ENCODE measurements at places on chromosomes 3 and 15.

GRCh38 chr3:123159926-123160635 is 41.7 kb upstream of the SEC22A start:
- no peak for DNase-seq

GRCh38 chr3:153429821-153430220 is 267.8 kb downstream of the RAP2B start:
- DNase-seq, result peak; percentile 73

DNA sequence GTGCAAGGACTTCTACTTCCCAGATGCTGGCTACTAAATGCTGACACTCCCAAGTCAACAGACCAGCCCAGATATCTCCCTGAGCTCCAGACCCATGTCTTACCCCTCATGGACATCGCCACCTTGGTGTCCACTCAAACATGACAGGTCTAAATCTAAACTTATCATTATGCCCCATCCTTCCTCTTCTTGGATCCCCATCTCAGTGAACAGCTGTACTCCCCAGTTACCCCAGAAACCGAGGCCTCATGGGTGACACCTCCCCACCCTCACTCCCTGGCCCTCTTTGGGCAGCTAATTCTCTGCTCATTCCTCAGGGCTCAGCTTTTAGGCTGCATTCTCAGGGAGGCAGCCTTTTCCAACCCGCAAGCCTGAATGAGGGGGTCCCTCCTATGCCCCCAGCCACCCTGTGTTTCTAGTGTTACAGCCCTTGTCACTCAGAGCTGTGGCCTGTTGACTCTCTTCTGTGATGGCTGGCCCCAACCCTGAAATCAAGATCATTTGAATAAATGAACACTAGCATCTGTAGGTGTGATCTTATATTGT is 5.4 kb downstream of the EHD4 start:
- no peak for DNase-seq

- DNase-seq, result no peak
These were observed 21.3 kb downstream of the LRIG1 start for GRCh38 chr3:66479532-66479947.

- DNase-seq, result no peak
These were observed 12.4 kb downstream of the GYG1 start for GRCh38 chr3:149003653-149004305.

DNA sequence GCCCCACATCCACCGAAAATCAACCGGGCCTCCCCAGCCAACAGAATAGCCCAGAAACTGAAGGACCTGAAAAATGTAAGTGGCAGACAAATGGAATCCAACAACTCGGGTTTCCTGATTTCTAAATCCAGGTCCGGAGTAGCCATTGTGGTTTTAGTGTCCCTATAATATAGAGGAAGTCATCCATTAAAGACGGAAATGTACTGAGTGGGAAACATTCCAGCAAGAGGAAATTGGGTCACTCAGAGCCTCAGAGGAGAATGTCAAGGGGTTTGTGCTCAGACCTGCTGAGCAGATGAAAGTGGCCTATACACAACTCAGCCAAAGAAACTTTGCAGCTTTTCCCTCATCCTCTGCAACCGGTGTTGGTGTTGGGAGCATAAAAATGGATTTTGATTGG is 366.7 kb downstream of the ERC2 start:
- DNase-seq, result no peak

GRCh38 chr3:15512166-15512565 is 9.3 kb downstream of the COLQ start:
- no peak for DNase-seq

- no peak for DNase-seq
These were observed 132.2 kb upstream of the TSC22D2 start for GRCh38 chr3:150275941-150276340.

- DNase-seq, result peak; percentile 44
These were observed 372.7 kb downstream of the ROBO2 start for GRCh38 chr3:77412584-77412983.

DNA sequence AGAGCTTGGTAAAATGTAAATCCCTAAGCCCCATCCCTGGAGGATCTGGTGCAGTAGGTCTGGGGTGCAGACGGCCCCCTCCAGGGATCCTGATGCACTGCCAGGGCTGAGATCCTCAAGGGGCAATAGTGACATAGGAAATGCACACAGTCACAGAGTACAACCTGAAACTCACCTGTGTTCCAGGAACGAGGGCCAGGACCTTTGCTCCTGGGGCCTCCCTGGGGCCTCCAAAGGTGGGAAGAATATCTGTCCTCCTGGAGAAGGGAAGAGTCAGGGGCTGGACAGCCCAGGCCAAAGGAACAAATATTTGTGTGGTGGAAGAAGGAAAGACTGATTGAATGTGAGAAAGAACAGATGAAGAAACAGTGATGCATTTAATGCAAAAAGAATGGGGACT is 9.5 kb downstream of the SSUH2 start:
- no peak for DNase-seq

- DNase-seq, result peak; percentile 92
These were observed 37.8 kb downstream of the LSM3 start for GRCh38 chr3:14216257-14217048.

- DNase-seq, result no peak
These were observed 134.9 kb downstream of the MBNL1 start for GRCh38 chr3:152403632-152404066.

- DNase-seq, result peak; percentile 31
These were observed 539.0 kb downstream of the FGF12 start for GRCh38 chr3:192188218-192188835.

- no peak for DNase-seq
These were observed 29.1 kb downstream of the LOXL1 start for GRCh38 chr15:73955326-73955725.

- DNase-seq, result no peak
These were observed 9.4 kb downstream of the TCF12 start for GRCh38 chr15:56927816-56928215.

- DNase-seq, result no peak
These were observed 196.8 kb upstream of the LPP start for GRCh38 chr3:187957165-187957581.

DNA sequence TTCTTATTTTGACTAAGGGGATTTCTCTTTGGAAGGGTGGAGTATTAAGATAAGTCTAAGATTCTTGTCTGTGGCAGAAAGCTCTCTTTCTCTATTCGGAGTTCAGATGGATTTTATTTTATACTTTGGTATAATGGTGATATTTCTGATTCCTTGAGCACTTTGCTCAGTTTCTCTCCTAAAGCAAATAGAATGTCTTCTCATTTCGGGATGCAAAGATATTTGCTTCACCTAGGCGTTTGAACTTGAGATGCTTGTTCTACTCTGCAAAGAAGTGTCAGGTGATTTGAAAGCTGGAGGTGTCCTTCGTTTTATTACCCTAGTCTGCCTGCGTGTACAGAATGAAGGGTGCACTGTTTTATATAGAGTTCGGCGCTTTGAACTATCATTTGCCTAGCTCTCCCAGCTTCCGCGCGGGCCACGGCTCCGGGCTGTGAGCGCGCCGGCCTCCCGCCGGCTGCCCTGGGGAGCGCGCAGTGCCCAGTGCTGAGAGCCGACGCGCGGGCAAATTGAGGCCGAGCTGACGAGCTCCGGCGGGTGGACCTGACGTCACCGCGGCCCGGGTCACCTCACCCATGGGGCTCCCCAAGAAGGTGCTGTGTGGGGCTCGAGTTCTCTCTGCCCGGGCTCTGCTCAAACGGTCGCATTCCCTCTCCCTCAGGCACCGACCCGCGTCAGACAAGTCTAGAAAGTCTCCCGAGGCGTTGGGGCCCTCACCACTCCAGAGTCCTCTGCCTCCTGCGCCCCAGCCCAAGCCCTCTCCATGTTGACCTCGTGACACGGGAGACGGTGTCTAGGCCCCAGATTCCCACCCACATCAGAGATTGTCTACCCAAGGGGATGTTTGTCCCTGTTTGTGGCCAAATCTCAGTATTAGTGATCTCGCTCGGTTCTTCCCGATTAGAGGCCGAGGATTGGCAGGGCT is 7.5 kb downstream of the SOX2 start:
- no peak for DNase-seq

- DNase-seq, result no peak
These were observed 234.5 kb upstream of the GOLGA6L4 start for GRCh38 chr15:84001037-84001436.

DNA sequence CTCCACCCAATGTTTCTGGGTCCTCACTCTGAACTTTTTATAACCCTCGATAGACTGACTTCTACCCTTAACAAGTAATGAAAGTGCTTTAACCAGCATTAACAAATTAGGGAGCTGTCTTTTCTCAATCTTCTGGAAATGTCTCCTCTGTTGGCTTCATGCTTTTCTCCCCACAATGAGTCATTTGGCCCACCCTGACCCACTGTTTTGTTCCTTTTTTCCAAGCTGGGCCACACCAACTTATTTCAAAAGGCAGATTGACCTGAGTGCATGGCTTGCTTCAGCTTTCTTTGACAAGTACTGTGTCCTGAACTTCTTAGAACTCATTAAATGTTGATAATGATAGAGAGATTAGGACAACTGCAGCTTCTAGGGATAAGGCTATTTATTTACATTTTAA is 199.6 kb upstream of the SEMA6D start:
- no peak for DNase-seq

- DNase-seq, result no peak
These were observed 160.1 kb upstream of the DPH6 start for GRCh38 chr15:35705884-35706585.

DNA sequence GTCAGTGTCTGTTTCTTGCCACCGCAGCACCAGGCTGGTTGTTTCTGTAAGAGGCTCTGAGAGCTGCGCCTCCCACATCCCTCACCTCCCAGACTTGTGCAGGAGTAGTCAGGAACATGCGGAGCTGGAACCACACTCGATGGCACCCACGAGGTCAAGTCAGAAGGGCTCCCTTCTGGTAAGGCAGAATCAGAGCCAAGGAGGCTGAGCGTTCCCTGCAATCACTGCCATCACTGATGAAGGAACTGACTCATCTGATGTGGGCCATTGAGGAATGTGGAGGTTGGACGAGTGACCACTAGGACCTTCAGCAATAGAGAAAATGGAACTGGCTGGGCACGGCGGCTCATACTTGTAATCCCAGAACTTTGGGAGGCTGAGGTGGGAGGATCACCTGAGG is 35.7 kb upstream of the BLM start:
- no peak for DNase-seq

DNA sequence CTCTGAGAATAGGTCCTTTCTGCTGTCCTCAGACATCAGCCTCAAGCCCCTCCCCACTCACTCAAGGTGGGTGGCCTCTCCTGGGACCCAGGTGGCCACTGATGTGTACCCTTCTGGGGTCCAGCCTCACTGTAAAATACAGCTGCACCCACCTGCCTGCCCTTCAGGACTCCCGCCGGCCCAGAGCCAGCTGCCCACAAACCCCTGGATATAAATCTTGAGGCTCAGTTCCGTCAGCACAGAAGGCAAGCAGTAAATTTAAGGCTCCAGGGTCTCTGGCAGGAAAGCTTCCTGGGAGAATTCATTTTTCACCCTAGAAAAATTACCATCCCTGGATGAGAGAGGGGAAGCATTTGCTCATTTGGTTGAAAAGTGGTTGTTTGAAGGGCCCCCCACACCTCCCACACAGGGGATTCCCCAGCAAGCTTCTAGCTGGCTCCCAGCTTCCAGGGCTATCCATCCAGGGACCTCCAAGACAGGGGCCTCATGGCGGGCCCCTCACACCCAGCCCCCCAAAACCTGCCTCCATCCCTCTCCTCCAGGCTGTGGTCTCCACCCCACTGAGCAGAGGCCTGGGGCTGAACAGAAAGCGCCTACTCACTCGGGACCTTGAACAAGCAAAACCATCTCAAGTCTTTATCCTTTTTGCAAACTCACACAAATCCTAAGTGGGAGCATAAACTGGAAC is 48.4 kb upstream of the GRIP2 start:
- no peak for DNase-seq

- peak; percentile 55 for DNase-seq
These were observed 829 bp upstream of the SKIL start for GRCh38 chr3:170356596-170357175.

- no peak for DNase-seq
These were observed 10.3 kb downstream of the MASP1 start for GRCh38 chr3:187281191-187281714.

- peak; percentile 79 for DNase-seq
These were observed 1.5 kb upstream of the SLC24A5 start for GRCh38 chr15:48119277-48119676.

- DNase-seq, result no peak
These were observed 18.5 kb upstream of the VPS33B start for GRCh38 chr15:91040856-91041255.

- DNase-seq, result no peak
These were observed 19.5 kb upstream of the FBLN2 start for GRCh38 chr3:13529196-13530112.

- DNase-seq, result peak; percentile 96
These were observed 103.4 kb upstream of the HACD2 start for GRCh38 chr3:123688241-123688747.

DNA sequence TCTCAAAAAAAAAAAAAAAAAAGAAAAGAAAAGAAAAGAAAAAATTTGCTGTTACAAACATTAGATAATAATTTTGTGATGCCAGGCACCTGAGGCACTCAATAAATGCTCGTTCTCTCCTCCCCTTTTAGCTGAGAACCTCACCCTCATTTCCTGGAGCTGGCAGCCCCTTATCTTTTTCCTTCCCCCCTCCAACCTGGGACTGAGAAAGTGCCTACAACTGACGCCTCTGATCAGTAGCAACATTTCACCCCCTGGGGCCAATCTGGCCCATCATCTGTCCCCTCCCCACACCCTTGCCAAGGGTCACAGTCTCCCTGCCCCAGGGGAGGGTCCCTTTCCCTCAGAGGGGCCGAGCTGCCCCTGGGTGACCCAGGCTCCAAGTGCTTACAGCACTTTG is 12.6 kb upstream of the RNU6-1 start:
- DNase-seq, result no peak

DNA sequence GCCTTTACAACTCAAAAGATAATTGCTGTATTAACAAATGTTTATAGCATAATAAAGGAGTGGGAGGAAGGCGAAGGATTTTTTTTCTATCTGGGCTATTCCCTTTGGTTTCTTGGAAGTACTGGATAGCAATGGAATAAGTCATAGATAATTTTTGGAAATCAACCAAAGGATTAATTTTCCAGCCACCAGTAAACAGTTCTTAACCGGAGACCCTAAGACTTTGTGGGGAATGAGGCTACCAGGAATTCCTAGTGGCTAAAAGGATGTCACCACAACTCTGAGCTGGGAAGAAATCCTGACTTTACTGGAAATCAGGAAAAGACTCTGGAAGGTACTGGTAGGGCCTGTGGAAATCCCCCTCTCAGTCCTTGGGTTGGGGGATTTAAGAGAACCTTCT is 138.4 kb upstream of the RARB start:
- DNase-seq, result no peak

DNA sequence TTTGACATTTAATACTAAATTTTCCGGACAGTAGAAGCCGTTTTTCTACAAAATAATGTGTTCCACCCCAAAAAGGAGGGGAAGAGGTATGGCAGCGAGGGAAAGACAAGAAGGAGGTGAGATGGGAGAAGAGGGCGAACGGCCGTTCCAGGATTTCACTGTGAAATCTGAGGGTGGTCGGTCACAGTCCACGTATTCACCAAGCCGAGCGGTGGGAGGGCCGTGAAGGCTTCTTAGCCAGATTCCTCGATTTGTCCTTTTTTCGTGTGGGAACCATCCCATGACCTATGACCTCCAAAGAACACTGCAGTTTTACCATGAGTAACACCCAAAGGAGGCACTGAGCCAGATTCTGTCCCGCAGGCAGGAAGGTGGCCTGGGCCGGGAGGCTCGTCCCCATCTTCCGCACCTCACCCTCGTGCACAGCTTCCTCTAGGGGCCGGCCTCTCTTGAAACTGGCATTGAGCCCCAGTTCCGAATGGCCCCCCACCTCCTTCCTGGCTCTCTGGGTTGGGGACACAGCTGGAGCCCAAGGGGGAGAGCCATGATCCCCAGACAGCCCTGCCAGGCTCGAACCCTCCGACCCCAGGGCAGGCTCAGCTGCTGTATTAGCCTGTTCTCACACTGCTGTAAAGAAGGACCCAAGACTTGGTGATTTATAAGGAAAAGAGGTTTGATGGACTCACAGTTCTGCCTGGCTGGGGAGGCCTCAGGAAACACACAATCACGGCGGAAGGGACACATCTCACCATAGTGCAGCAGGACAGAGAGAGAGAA is 23.7 kb downstream of the XXYLT1 start:
- no peak for DNase-seq
